ENCODE measurements at places on chromosomes 1 and 21.

DNA sequence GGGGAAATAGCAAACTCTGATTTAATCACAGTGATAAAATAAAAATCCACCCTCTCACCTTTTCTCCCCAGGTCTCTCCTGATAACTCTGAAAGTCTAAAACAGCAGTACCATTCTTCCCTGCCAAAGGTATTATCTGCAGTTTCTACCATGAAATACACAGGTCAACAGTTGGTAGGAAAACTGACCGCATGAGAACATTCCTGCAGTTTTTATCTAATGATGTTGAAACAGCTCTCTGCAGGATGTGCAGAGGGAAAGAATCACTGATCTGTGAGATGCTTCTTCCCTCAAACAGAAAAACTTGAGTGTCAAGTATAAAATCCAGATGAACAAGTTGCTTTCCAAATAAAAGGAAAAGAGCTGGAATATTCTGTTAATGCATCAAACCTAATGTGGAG, 39.1 kb downstream of the KCNJ6 start:
- DNase-seq = no peak

- DNase-seq = no peak
Observed at GRCh38 chr21:35197992-35198431, 148.9 kb upstream of the RUNX1 start.

- no peak for DNase-seq
Observed at GRCh38 chr1:100065183-100065968, 67.4 kb downstream of the SASS6 start.

DNA sequence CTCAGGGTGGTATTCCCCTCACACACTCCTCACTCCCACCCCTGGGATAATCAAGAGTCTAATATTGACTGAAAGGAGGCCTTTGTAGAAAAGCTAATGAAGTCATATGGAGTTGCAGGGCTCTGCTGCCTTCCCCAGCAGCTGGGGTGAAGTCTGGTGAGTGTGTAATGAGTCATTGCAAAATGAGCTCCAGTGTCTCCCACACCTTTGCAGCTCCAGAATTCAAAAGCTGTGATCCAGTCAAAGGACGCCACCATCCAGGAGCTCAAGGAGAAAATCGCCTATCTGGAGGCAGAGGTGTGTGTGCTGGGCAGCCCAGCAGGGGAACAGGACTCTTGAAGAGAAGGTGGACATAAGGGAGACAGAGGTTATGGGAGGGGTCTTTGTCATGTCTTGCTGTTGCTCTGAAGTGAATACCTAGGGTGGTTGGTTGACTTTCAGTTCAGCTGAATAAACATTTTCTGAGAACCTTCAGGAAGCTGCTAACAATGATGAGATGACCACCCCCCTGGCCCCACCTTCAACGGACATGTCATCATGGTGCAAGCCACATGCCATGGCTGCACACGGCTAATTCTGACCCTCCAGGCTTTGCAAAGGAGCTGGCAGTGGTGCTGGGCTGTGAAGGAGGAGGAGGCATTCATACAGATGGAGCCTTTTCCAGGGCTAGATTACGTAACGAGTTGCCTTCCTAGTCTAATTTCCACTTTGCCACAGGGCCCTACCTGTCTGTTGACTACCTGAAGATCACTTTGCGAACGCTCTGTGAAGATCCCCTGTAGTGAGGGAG, 32.2 kb upstream of the SNX27 start:
- no peak for DNase-seq

DNA sequence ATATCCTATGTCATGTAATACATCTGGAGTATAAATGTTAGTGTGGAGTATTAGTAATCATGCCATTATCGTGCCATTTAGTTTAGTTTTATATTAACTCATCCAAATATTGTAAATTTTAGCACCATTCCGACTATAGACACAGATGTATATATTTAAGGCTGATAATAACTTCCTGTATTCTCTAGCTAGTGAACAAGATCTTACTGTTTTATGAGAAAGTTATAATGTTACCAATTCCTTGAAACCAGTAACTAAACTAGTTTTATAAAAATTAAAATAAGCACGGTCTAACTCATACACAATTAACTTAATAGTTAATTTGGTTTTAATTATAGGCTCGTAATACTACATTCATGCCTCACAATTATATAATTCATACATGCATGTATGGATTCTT, 808.6 kb downstream of the USP25 start:
- DNase-seq = no peak

- no peak for DNase-seq
Observed at GRCh38 chr1:109623601-109624161, 4.0 kb downstream of the AMPD2 start.
